ENCODE measurements at places on chromosomes 1 and 21.

GRCh38 chr1:227093309-227093708, 153.2 kb downstream of the COQ8A start:
- DNase-seq, result no peak

DNA sequence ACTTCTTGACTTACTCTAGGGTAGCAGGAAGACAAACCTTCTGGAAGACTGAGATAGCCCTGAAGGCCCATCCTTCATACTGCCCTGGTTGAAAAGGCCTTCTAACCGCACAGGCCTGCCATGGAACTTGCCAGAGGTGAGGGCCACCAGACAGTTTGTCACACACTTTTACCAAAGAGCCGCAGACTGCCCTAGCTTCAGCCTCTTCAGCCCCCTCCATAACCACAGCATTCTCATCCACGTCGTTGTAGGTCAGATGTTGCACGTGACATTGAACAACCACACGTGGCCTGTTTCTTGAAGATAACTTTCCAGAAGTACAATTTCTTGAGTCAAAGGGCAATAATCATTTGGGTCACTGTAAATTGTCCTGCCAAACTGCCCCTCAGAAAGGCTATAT, 18.9 kb downstream of the ZNF362 start:
- no peak for DNase-seq

GRCh38 chr1:160911441-160911840, 26.5 kb upstream of the ITLN1 start:
- no peak for DNase-seq

DNA sequence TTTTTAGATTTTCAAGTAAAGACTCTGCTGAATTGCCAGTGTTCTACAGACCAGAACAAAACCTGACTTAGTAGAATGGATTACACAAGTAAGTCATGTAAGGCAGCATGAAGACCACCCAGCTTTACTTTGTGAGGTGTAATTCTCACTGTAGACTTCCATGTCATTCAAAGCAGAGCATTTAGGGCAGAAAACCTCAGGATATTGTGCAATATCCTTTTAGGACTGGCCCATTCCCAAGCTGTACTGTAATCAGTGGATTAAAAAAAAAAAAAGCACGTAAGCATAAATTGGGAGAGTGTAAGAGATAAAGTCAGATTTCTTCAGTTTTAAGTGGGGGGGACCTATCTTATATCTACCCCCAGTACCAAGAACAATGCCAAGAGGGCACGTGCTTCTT, 380.5 kb upstream of the PRMT6 start:
- DNase-seq, result no peak

- DNase-seq, result no peak
These were observed 15.1 kb downstream of the PLPPR5 start for GRCh38 chr1:98989556-98989907.

- no peak for DNase-seq
These were observed 12.9 kb upstream of the ETV3 start for GRCh38 chr1:157151073-157151472.

DNA sequence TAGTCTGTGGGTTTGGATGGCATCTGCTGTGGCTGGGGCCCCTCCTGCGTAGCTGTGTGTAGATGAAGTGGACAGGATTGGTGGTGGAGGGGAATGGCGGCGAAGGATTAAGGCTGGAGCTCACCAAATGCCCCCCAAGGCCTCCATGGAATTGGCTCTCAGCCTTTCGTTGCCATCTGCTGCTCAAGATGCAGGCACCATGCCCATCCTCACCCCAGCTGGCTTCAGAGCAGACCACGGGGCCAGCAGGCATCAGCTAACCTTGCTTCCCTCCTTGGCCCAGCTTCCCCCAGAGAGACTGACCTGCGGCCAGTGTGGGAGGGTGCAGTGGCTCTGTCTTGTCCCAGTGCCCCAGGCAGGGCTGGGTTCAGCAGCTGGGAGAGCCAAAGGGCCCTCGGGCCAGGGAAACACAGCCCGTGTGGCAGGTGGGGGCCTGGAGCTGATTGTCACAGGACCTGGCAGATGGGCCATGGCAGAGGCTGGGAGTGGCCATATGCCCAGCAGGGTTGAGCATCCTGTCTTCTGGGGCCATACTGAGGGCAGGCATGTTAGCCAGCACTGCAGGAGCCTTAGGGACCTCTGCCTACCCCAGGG, 66.8 kb upstream of the ACTL8 start:
- DNase-seq, result no peak

- no peak for DNase-seq
These were observed 180.4 kb upstream of the KLHDC7A start for GRCh38 chr1:18300376-18300775.

GRCh38 chr1:78291872-78292271, 198.9 kb upstream of the PTGFR start:
- DNase-seq, result no peak

GRCh38 chr1:174800216-174800851, 199.4 kb upstream of the CACYBP start:
- no peak for DNase-seq

DNA sequence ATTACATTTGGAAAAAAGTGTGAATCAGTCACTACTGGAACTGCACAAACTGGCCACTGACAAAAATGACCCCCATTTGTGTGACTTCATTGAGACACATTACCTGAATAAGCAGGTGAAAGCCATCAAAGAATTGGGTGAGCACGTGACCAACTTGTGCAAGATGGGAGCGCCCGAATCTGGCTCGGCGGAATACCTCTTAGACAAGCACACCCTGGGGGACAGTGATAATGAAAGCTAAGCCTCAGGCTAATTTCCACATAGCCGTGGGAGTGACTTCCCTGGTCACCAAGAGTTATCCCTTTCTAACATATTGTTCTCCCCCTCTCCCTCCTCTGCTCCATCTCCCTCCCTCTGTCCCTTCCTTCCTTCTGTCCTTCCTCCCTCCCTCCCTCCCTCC, 47.7 kb upstream of the RHOU start:
- DNase-seq, result no peak

DNA sequence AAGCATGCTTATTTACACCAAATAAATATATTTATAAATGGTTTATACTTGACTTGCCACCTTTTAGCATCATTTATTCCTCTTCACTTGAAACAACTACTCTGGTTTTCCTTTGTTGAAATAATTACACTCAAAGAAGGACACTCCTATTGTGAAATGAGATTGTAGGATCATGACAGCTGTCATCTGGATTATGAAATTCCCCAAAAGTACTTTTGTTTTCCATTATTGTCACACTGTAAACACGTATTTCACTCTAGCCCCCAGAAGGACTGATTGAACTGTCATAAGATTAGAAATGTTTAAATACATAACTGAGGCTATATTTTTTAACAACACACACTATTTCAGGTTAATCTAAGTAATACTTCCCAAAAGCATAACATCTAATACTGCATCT, 593.8 kb downstream of the LRRIQ3 start:
- no peak for DNase-seq

DNA sequence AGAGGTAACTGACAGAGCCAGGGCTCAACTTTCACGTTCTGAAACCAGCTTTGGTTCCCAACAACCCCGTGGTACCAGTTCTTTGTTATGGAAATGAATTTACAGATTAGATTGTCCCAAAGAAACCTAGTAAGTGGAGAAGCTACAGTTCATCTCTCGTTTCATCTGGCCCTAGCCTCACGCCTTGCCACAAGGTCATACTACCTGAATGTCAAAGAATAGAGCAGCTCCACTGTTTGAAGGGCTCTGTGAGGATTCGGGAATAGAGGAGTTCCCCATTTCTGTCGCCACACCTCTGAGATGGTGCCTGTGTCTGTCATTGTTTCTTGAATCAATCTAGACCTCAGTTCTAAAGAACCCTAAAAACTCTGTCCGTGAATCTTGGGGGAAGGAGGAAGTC, 15.0 kb upstream of the CDC42 start:
- no peak for DNase-seq

DNA sequence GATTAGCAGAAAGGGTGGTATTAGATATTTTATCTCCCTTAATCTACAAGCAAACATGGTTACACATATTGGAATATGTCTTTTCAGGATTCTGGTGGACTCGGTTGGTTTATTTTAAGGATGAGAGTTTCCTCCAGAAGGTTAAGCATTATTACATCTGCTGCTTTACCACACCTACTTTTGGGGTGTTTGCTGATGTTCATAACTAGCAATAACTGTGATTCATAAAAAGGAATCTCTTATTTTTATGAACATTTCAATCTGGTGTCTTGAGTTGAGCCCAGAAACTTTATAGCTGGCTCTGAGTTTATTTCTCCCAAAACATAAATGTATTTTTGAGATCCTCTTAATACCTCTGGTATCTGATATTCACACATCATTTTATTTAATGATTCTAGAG, 82.7 kb downstream of the LRRC8D start:
- no peak for DNase-seq

DNA sequence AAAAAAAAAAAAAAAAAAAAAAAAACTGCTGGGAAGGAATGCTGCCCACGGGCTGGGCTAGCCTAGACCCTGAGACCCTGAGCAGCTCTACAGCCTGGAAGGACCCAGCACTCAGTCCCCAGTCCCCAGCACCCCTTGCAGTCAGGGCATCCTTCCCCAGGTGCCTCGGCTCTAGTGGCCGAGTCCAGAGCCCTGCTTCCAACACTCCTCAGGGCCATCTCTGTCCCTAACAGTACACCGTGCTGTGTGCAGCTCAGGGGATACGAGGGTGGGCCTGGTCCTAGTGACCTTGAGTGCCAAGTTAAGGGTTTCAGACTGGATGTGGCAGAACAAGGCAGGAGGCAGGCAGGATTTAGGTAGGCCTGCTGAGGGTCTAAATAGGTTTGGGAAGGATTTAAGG, 50.2 kb upstream of the LRP8 start:
- no peak for DNase-seq
